ENCODE measurements at places on chromosomes 1 and 21.

- no peak for DNase-seq
These were observed 103.1 kb downstream of the LHX8 start for GRCh38 chr1:75237316-75237715.

DNA sequence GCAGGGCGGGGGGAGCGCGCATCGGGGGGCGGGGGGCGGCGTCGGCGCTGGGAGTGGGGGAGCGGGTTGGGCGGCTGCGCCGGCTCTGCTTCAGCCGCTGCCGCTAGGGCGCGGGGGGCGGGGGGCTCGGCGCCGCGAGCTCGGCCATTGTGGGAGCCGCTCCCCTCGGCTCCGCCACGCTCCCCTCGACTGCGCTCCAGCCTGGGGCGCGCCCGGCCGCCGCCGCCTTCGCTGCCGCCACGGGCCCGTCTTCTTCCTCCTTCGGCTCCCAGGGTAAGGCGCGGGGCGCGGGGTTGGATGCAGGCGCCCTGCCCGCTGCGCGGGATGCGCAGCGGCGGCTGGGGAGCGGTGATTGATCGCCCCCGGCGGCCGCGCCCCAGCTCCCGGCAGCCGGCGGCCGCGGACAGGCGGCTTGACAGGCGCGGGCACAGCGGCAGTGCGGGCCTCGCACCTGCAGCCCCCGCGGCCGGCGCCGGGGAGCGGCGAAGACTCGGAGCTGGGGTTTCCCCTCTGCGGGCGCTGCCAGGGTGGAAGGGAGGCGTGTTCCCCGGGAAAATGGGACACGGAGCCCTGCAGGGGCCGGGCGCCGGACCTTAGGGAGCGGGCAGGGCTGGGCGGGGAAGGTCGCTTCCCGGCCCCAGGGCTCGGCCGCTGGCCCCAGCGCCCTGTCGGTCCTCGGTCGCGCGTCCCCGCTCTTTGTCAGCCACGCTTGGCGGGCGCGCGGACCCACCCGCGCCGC lies 55.3 kb downstream of the NDUFS5 start:
- DNase-seq, result no peak

DNA sequence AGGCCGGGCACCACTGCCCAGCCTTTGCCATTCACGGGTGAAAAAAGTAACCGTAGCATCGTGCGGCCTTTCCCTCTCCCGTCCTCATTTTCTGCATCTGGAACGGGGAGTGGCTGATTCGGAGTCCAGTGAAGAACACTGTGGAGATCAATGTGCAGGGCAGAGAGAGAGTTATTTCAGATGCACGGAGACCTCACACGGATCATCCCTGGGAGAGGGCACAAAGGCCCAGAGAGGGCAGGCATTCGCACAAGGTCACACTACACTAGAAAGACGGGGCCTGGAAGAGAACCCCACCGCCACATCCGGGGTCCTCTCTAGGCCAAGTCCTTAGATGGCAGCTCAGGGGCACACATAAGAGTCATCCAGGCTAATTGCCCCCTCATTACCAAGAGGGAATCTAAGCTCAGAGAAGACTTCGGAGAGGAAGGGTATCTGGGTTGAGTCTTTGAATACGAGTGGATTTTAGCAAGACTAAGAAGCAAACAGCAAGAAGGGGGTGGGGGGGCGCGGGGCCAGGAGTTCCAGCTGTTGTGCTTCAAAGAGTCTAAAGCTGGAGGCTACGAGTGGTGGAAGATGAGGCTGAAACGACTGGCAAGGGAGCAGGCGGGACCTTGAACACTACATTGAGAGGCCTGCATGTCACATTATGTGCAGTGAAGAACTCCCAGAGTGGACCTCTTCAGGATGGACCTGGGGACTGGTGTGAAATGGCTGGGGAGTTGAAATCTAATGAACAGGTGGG lies 857 bp downstream of the GPX7 start:
- DNase-seq, result no peak

DNA sequence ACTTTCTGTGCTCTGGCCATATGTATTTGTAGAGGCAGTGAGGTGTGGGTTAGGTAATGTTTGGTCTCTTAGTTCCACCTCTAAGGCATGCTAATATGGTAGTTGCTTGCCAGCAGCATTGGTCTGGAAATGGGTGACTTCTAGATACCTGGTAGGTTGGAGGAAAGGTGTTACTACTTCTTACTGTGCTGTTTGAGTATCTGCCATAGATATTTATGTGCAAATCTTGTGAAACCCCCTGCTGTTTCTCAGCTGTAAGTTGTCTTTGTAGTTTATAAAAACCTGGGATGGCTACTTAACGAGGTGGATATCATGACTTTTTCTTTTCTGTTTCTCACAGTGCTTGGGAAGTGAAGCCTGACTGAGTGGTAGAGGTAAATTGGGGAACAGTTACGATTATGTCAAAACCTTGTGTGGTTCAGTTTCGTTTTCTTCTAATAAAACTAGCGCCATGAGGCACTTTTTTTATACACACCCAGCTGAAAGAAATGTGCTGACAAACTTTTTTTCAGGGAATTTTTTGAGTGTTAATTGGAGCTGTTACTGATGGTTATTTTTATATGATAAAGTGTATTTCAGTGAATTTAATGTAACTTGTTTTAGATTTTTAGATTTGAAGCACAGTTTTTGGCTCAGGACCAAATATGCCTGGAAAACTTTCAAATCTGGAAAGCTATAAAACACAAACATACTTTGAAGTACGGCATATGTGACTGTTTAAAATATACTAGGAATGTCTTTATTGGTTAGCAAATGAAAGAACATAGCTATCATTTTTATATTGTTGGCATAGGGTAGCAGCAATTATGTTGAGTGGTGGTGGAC lies 42.1 kb downstream of the CAMSAP2 start:
- DNase-seq, result no peak

- DNase-seq, result no peak
These were observed 4.8 kb upstream of the DYNLT5 start for GRCh38 chr1:66747501-66747900.

- DNase-seq, result no peak
These were observed 9.4 kb upstream of the XCL1 start for GRCh38 chr1:168567007-168567406.

DNA sequence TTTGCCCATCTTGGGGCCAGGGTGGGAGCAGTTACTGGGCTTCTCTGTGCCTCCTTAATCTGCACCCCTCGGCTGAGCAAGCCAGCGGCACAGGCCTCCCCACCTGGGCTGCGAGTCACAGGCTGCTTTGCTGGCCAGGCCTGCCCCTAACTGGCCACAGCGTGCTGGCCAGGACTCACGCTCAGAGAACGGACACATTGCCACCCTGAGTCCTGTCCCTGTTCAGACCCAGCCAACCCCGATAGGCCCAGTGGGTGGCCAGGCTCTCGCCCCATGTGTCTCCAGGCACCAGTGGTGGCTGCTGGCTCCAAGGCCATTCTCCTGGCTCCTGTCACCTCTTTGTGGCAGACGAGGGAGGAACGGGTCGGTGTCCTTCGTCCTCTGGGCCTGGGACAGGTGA lies 61.3 kb downstream of the MORN1 start:
- no peak for DNase-seq

- DNase-seq, result no peak
These were observed 99.8 kb downstream of the SNX7 start for GRCh38 chr1:98761219-98761865.

GRCh38 chr1:67250051-67250653 lies 57.5 kb upstream of the IL12RB2 start:
- no peak for DNase-seq

DNA sequence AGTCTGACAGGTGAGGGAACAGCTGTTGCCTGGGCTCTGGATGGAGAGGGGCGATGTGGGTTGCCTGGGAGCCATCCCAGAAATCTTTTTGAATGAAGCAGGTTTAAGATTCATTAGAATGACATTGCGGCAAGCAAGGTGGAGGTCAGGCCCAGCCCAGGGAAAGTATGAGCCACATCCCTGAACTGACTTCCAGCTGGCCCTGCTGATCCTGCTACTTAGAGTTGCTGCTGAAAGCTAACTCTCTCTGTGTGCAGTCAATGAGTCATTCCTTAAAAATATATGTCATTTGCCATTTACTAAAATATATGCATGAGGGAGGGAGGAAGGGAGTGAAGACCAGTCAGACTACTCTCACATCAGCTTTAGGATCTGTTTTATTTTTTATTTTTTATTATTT lies 54.3 kb upstream of the RAB3GAP2 start:
- DNase-seq, result no peak

Measured in RWPE2 (cell line).